HL-60 (cell line): ENCODE measurements at places on chromosomes 11 and 22.

DNA sequence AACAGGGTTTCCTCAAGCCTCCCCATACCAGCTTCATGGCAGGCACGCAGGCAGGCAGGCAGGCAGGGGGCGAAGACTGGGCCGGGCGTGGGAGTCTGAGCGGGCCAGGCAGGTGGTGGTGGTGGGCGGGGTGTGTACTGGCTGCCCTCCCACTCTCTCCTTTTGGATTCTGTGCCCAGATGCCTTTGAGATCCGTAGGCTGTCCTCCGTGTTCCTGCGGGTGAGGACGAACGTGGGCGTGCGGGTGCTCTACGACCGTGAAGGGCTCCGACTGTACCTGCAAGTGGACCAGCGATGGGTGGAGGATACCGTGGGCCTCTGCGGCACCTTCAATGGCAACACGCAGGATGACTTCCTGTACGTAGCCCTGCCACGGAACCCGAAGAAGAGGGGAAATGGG lies 23.0 kb downstream of the OTOG start:
- DNase-seq, result no peak

DNA sequence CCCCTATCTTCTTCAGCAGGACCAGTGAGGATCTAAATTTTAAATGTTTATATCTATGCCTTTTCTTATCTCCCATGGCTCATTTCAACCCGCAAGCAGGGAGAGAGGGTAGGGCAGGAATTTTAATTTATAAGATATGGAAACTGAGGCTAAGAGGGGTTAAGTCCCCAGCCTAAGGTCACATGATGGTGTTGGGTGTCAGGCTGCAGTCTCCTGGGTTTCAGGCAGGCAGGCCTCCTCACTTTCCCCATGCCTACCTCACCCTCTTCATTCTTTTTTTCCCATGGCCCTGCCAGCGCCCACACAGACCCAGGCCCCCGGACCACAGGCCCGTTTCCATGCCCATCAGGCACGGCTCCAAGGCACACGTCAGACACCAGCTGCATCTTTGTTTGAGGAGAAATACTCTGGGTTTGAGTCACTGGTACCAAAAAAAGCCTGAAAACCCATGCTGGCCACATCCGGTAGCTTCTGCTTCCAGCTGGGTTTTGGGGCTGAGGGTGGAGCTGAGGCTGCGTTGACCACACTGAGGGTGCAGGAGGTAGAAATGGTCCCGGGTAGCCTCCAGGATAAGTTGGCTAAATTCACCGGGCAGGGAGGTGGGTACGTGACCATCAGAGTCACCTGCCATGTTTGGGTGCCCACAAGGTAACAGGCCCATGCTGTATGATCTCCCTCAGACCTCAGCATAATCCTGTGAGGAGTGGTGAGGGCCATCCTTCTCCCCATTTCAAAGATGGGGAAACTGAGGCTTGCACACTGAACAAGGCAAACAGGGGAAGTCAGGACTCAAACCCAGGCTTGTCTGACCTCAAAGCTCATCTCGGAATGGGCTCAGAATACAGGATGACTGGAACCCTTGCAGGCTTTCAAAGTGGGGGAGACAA lies 7.5 kb downstream of the CRYBB1 start:
- DNase-seq, result no peak

DNA sequence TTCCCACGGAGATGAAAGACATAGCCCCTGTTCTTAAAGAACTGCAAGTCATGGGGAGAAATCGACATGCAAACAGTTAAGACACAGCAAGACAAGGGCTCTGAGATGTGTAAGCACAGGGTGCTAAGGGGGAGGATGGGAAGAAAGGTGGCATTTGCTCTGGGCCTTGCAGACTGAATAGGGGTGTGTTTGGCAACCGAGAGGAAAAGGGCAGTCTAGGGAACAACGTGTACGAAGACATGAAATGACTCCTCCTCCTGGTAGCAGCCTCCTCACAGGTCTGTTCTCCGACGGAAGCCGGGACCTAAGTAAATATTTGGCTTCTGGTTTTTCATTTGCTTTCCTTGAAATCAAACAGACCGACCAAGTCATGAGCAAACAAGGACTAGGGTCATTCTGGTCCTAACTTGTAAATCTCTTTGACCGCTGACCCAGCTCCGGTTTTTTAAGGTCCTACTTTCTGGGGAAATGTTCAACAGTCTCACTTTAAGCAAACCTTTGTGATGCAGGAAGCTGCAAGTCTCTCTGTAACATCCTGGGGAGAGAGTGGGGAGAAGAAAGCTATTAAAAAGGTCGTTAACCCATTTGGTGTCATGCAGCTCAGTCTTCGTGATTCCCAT lies 19.7 kb downstream of the NNMT start:
- DNase-seq, result no peak

DNA sequence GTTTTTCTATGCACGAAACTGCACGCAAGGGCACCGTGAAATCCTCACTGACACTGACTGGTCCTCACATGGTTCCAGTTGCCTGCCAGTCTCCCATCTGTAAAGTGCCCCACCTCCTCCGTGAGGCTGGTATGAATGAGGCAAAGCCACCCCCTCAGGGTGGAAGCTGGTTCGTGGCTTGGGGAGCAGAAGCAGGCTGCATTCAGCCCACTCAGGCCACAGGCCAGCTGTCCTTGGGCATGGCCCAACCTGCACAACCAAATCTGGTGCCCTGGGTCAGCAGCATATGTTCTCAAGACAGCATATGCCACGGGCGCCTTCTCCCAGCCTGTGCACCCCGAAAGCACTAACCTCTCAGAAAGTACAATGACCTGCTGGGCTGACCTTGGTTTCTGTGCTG lies 29.3 kb downstream of the SERPINH1 start:
- DNase-seq, result no peak

- DNase-seq, result no peak
Measured at GRCh38 chr11:68150037-68150436, 28.8 kb upstream of the CHKA start.

GRCh38 chr11:61334434-61335354 lies 1.7 kb downstream of the TKFC start:
- no peak for DNase-seq

DNA sequence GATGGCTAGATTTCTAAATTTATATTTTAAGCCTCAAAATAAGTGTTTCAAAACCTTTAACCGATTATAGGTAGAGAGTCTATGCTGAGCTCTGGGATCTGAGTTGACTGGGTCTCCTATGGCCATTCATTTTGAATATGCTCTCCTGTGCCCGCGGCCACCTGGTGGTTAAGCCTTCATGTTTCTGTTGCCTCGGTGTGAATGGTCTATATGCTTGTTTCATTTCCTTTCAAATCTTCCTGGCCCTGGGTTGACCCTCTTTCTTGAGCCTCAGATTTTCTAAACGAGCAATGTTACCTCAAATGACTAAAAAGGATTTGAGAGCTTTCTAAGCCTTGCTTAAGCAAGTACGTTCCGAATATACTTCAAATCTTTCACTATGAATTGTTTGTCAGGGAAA lies 789.4 kb upstream of the KIRREL3 start:
- no peak for DNase-seq

- DNase-seq, result no peak
Measured at GRCh38 chr11:125999234-125999880, 53.5 kb downstream of the VSIG10L2 start.

DNA sequence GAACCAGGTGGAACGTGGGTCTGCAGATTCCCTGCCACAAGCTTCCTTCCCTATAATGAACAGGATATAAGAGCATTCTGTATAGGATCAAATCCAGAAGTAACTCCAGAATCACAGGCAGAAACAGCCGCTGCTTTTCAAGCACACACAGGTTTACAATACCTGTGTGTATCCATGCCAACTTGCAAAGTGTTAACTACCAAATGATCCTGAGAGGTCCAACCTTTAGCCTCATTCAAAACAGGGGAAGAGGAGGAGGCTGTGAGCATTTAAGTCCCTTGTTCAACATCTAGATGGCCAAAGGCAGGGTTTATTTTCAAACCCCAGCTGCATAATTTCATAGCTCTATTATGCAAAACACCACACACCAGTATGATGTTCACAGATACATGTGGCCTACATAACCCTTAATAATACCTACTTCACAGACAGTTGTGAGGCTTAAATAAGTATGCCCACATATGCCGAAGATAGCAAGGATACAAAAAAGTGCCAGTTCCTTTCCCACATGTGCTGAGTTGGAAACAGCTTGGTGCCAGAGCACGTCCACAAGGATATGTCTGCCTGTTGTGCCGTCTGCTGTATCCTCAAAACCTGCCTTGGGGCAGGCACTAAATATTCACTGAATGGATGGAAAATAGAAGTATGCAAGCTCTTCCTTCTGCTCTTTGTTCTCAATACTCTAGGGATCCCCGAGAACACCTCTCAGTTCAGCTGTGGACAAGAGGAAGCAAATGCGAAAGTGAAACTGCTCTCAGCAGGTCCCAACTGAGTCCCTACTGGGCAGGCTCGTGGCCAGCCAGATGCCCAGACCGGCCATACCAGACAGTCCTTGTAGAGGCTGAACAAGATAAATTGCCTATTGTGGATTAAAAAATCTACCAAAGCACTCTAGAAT lies 66.8 kb downstream of the LARGE1 start:
- peak; percentile 31 for DNase-seq
